SK-MEL-5 (cell line): ENCODE measurements at places on chromosomes 3 and 15. TPM values are rescaled to one million over a fixed set of nuclear protein-coding genes. Genes with fewer than 3 reads are reported as not detected.

DNA sequence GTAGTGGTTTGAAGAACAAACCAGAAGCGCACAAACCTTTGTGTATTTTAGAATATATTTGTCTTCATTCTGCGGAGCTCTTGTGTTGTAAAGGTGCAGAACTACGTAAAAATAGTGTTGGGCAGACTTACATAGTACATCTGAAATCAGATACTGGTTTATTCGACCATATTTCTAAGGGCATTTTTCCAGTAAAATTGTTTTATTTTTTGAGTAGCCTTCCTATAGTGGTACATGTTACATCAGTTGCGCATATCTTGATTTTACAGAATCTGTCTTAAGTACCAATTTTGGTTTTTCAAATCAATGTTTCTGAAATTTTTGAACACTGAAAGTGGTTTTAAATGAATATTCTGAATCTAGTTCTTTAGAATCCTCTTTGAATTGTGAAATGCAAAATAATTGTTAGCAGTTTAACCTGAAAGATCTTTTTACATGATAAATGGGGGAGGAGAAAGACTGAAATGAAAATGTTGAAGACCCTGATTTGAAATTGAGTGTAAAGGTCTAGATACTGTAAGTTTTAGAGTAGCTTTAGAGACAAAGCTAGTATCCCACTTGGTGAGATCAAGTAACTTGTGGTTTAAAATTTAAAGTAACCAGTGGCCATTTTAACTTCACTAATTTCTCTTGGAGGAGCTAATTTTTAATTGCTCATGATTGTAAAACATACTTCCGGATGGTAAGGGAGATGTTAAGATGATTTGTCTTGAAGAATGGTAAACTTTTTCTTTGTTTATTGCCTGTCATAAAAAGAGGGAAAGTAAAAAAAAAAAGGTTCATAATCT lies 15.5 kb upstream of the CHD2 start:
- peak; percentile 30 for DNase-seq

DNA sequence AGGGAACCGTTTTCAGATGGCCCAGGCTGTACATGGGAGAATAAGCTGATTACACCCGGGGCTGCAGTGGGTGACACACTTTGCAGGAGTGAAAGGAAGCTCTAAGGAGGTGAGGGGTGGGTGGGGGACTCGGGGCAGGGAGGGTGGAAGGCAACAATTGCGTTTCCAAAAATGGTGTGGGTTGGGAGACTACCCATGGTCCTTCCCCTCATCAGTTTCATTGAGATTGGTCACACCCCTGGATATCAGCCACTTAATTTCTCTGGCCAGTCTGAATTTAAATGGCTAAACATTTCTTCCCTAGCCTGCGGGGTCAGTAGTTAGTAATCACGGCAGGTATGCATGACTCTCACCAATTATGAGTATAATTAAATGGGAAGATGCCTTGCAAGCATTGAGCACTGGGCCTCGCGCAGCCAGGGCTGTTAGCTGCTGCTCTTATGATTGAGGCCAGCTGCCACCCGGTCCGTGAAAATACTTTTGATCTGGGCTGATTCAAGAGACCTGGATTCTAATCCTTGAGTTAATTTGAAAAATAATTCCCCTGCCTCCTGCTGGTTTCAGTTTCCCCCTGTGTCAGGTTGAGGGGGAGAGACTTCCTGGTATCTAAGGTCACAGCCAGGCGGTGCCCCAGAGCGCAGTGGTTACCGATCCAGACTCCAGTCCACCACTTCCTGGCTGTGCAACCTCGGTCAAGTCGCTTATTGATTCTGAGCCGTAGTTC lies 23.3 kb downstream of the SLC6A6 start:
- DNase-seq = no peak

GRCh38 chr3:7332696-7333095 lies 471.8 kb downstream of the GRM7 start:
- no peak for DNase-seq

DNA sequence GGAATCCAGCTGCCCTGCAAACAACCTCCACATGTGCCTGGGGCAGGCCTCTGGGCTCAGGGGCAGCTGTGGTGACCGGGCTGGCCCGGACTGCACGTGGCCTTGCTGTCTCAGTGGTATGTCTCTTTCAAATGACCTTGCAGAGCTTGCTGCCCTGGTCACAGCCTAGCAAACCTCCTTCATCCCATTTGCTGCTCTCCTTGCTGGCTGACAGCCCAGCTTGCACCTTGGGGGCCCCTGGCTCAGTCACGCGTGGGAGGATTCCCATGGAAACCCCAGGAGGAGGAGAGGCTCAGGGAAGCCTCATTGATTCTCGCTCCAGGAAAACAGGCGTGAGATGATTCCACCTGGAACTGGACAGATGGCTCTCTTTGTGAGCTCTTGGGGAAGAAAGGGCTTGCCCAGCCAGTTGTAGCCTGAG lies 5.6 kb downstream of the SPSB4 start:
- no peak for DNase-seq

DNA sequence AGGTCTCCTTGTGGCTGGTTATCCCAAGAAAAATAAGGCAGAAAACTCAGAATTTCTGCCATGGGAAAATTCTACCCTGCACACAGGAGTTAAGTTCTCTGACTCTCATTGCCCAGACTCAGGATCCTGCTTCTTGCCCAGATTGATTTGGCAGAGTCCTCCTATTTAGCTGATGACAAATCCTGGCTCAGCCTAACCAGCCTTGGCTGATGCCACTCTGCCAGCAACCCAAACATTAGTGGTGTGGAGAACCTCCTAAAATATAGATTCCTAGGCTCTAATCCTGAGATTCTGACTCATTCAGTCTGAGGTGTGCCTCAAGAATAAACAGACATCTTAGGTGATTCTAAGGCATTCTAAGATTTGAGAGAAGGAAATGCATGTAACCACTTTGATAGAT lies 60.5 kb upstream of the ACTC1 start:
- no peak for DNase-seq

GRCh38 chr3:198079771-198080520 lies 119.9 kb downstream of the LMLN start:
- DNase-seq = peak; percentile 42

DNA sequence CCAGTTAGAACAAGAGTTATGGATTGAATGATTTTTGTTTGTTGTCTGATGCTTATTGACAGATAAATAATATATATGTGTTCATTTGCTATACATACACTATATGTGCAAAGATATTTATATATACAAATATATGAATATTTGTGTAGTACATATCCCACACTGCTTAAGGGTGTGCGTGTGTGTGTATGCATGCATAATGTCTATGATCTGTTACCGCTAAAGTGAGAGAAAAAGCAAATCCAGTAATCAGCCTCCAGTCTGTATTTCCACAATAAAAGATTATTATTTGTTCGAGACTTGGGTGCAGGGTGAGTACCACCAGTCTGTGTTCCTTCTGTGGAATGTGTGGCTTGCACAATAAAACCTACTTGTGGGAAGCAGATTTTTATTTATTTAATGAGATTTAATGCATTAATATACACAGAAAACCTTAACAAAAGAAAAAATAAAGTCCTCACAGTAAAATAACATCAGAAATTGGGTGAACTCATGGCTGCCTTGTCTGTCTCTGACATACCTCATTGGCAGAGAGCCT lies 366.0 kb upstream of the TBL1XR1 start:
- DNase-seq = no peak

DNA sequence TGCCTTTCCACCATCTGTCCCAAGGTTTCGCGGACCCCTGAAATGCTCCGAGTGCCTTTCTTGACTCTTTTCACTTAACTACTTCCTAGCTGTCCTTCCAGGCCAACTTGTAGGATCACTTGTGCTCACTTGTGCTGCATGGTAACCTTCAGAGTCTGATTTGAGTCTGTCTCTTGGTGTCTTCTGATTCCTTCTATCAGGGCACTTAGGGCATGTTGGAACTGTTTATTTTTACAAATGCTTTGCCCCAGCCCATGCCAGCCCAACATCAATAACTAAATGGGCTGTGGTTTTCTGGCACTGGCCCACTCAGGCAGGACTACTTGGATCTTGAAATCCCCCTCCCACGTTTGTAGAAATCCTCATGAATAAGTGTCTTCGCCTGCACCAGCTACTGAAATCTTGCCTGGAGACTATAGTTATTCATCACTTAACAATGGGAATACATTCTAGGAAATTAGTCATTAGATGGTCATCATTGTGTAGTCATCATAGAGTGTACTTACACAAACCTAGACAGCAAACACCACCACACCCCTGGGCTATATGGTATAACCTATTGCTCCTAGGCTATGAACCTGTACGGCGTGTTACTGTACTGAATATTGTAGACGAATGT lies 123.1 kb upstream of the STRIT1 start:
- no peak for DNase-seq

- DNase-seq = no peak
Observed at GRCh38 chr15:78390242-78390641, 47.8 kb upstream of the IREB2 start.

- no peak for DNase-seq
Observed at GRCh38 chr3:123783811-123784210, 100.3 kb downstream of the MYLK start.

GRCh38 chr15:77017761-77018720 lies 23.1 kb downstream of the PSTPIP1 start:
- no peak for DNase-seq

The WDR72 gene
- total RNA-seq = 2.3 and 3.9 TPM in 2 replicates

The DOCK3 gene
- 0.11 and 0.26 TPM in 2 replicates for total RNA-seq

The ECE2 gene
- not detected in 2 replicates for total RNA-seq

The EIF1B gene
- total RNA-seq = 21.9 and 24.6 TPM in 2 replicates

The HHLA2 gene
- not detected in 2 replicates for total RNA-seq
